Stimulated activated CD8-positive, alpha-beta memory T cell treated with anti-CD3 and anti-CD28 coated beads, Interleukin-4, amount 100 ng/mL, for 1 hour (primary cell): ENCODE measurements at places on chromosomes 5 and 9.

- DNase-seq = no peak
Observed at GRCh38 chr5:126067404-126067803, 355.8 kb upstream of the GRAMD2B start.

- no peak for DNase-seq
Observed at GRCh38 chr5:50710838-50711237, 44.4 kb downstream of the PARP8 start.

DNA sequence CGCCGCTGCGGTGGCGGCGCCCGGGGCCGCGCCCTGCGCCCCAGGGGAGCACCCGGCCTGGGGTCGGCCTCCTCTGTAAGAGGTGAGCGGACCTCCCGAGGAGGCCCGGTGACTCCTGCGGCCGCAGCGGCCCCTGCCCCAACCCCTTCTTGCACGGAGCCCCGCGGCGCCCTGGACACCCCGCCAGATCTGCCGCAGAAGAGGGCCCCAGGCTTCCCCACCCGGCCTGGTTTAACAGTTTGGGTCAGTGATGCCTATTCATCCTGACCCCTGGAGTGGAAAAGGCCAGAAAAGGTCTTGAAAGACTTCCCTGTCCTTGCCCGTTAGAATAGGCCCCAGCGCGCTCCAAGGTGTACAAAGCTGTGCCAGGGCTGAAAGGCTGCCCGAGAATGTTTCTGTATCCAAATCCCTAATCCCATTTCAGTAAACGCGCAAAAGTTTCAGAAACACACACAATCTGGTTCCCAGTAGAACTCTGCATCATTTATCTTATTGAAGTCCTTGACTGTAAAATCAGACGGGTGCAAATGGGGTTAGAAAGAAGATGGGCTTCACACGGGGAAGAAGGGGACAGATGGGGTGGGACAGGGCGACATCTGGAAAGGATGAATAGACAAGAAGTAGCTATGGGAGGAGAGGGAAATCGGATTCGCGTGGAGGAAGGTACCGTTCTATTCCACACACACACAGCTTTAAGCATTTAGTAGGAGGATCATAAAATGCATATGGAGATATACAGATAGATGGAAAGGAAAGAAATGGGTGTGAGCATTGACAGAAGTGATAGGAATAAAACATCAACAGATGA lies 1.1 kb upstream of the SSBP2 start:
- no peak for DNase-seq

GRCh38 chr5:180470966-180471582 lies 23.1 kb upstream of the CNOT6 start:
- peak; percentile 32 for DNase-seq

GRCh38 chr9:95283673-95284072 lies 33.8 kb downstream of the FANCC start:
- no peak for DNase-seq
